ENCODE measurements at places on chromosomes 11 and 22.
A peak's percentile ranks its signal among the peaks of the same experiment; 100 is the strongest.

DNA sequence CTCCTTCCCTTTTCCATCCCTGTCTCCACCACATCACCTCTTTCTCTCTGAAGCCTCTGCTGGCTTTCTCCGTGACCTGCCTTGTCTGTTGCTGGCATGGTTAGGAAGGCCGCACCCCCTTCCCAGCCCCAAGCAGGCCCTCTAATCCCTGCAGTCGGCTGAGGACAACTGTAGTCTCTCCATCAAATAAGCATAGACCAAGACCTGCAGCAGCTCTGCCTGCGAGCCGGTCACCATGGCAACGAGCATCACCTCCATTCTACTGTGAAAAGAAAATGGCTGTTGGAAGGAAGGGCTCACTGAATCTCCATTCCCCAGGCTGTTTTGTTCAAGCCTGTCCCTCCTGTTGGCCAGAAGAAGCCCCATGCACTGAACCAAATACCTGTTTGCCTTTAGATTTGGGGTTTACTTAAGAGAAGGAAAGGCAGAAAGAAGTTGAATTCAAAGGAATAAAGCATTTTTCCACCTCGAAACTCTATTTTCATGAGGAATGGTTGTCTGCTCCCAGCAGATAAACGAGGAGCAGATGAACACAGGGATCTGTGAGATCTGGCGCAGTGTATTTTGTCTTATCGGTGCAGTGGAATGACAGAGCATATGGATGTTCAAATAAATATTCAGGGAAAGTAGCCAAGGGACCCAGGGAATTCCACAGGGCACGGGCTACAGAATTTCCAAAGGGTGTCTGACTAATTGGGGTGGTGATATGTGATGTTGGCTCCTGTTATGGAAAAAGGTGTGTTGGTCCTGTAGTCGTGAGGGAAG is 113.1 kb upstream of the TTC12 start:
- no peak for DNase-seq

DNA sequence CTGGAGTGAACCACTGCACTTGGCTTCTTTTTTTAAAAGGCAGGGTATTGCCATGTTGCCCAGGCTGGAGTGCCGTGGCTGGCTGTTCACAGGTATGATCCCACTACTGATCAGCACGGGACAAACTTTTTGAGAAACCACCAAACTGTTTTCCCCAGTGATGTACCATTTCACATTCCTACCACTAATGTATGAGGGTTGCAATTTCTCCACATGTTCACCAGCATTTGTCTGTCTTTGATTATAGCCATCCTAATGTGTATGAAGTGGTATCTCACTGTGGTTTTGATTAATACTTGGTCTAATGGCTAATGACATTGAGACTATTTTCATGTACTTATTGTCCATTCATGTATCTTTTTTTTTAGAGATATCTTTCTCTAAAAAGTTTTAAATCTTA is 41.5 kb upstream of the EP300 start:
- DNase-seq: no peak

DNA sequence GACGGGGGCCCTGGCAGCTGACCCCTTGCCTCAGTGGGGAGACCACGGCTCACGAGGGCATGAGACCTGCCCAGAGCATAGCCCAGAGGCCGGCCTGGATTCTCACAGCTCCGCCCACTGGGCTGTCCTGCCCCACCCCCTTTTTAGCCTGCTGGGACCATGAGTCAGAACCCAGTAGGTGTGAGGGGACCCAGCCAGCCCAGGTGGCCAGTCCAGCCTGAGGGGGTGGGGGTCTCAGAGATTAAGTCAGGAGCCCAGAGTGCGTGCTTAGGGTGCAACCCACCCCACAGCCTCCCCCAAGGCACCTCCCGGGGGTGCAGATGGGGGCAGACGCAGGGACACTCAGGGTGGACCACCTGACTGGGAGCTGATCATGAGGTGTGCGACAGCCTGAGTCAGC is 40.1 kb upstream of the PPARA start:
- peak; percentile 32 for DNase-seq

DNA sequence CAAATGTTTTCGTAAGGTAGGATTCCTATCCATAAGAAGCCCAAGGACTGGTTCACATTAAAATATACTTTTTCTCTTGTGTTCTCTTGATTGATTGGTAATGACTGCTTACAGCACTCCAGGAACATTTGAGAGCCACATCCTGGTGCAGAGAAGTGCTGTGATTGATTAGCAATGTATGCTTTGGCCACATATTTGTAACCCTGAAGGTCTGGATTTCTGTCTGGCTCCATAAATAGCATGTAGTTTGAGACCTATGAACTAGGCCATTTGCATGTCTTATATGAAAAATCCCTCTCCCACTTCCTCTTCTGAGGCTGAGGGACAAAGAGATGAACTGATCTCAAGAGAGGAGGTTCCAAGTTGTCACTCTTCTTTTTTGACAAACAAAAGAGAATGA is 49.3 kb upstream of the CD44 start:
- DNase-seq: no peak

DNA sequence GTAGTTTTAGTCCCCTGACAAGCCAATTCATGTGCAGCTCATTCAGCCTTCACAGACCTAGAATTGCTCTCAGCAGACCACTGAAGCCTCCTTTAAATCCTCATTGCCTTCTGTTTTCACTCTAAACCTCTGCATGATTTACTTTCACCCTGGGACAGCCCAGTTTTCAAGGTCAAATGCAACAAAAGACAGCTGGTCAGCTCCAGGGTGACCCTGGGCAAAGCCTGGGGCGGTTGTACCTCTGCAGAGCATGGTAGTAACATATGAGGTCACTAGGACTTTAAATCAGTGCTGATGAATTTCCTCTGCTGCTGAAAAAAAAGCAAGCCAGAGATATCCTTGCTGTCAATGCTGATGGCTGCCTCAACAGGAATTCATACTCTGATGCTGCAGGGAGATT is 62.2 kb downstream of the SERGEF start:
- no peak for DNase-seq

DNA sequence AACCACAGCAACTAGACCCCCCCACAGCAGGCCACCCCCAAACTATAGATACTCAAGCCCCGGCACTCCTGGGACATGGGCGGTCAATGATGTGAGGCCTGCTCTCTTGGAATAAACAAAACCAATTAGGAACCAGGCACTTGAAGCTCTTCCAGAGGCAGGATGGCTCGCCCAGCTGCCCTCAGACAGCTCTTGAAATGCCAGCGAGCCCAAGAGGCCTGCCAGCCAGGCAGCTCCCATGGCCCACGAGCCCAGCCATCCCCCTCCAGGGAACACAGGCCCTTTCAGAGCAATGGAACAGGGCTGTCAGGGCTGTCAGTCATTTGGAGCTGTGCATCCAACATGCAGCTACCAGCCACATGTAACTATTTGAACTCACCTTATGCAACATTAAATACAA is 34.0 kb upstream of the TFIP11 start:
- no peak for DNase-seq

DNA sequence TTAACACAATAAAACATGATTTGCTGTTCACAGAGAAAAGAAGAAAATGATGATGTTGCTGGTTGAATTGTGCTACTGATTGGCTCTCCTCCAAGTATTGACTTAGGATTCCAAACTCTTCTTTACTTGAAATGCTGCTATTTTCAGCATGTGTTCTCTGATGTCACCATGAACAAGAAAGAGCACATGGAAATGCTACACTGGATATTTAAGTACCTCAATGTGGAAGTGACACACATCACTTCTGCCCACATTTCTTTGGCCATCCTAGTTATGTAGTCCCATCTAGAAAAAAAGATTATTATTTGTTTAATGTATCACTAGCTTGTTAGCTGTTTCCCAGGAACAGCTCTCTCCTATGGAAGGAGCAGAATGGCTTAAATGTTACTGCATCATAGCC is 27.2 kb downstream of the OR52B2 start:
- no peak for DNase-seq

GRCh38 chr22:30158277-30158676 is 78.0 kb downstream of the HORMAD2 start:
- DNase-seq: no peak

GRCh38 chr11:132111838-132112237 is 741.4 kb downstream of the NTM start:
- no peak for DNase-seq

GRCh38 chr11:20609727-20610707 is 10.6 kb downstream of the SLC6A5 start:
- DNase-seq: peak; percentile 88

DNA sequence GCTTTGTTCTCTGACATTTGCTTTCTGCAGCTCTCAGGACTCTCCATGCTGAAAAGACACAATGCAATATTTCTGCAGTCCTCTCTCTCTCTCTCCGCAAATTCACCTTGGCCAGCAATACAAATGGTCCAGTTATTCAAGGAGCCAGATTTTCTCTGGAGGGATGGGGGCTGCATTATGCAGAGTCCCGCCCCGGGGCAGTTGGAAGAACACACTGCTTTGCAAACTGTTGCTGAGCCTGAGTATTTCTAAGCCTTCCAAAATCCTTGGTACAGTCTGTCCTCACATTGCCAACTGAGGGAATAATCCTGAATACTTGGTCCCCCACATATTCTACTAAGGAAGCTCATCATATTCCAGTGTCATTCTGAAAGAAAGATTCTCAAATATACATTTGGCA is 94.3 kb upstream of the ZC3H12C start:
- DNase-seq: no peak

DNA sequence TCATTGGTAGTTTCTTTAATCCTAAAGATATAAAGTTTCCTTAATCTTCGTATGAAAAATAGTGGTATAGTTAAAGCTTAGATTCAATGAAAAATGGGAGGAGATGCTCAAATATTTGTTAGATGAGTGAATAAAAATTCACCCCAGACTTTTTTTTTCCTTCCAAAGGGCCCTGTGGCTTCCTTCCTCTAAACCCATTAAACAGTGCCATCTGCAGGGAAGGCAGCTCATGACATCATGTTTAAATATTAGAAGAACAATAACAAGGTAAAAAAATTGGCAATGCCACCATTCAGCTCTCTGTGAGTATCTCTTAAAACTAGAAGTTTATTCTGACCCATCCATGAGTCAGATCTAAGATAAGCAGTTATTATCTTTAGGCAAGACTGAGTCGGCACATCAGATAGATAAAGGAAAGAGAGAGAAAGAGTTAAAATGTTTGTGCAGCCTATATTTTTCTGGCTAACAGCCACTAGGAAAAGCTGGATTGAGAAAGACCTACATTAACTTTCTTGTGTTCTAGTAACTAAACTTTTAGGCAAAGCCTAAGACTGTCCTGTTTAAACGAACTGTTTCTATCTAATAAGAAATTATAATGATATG is 19.1 kb upstream of the OOSP1 start:
- DNase-seq: peak; percentile 58

DNA sequence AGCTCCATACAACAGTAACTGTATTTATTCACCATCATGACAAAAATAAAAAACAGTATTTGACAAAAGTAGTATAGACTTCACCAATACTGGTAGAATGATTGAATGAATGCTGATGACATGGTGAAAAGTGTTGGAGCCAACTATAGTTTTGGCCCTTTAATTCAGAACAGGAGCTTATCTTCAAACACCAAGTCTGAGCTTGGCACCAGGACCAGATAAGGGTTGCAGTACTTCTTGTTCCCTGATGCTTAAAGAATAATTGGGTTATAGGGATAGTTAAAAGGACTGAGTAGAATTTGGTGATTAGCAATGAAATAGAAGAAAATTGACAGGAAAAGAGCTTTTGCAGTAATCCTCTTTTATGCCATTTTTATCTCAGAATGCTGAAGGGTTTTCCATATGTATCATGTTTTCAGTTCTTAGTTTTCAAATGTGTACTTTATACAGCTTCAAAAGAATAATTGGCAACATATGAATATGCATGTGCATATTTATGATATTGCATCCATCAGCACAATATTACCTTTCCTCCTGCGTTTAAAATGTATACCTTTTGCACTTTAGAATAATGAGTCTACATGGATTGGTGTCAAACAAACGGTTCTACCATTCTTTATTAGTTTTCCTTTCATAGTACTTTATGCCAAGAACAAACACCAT is 214.2 kb upstream of the ARHGAP42 start:
- peak; percentile 35 for DNase-seq

DNA sequence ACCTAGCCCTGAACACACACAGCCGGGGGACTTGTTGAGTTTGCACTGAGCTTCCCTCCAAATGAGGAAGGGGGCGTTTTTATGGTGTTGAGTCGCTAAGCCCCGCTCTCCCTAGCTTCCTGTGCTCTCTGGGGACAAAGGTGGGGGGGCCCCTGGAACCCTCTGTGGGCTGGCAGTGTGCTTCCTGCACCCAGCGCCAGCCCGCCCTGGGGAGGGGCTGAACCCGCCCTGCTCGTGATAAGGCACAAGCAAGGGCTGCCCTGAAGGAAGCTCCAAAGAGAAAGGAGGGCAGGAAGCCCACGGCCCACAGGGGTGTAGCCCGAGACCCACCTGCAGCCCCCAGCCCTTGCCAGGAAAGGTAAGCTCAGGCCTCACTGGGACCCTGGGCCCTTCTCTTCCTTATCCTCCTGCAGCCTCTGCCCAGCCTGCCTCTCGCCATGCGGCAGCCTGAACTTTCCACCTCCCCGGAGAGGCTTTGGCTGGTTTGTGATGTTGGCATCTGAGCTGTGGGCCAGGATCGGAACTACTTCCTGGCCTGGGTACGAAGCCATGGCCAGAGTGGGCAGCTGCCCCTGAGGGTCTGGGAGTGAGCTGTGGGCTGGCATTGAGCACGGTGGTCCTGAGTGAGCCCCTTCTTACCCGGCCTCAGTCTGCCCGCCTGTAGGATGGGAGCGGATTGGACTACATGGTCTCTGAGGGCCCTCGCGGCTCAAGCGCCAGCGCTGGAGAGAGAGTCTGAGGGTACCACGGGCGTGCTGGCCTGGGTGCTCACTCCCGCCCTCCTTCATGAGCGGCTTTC is at the start of gene FERMT3:
Gene FERMT3, plus strand, starts transcription at position 265 of the 799 bp plus-strand sequence. CDS start 644 bp downstream, outside the sequence.
- DNase-seq: peak; percentile 87

GRCh38 chr11:74941492-74941891 is 7.4 kb downstream of the XRRA1 start:
- DNase-seq: no peak

DNA sequence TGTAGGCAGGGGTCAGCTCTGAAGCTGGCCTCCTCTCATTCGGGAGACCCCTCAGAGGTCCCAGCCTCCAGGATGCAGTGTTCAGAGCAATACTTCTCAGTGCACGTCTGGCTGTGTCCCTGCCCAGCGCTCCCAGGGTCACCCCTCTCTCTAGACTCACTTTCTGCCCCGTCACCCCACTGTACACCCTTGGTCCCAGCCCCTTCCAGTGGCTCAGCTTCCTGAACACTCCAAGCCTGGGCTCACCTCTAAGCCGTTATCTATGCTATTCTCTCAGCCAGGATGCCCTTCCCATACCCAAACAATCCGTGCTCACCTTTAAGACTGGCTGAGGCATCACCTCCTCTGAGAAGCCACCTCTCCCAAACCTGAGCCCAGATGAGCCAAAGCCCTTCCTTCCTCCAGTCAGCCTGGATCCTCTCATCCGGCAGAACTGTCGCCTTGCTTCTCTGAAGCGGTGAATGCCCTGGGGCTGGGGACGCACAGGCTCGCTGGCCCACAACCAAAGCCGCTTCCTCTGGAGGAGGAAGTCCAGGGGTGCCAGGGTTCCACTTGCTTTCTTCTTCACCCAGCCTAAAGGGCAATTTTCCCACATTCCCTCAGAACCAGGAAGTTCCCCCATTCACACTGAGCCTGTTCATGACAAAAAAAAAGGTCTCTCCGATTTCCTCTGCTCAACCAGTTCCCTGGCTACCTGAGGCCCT is 13.7 kb upstream of the CDKN1C start:
- no peak for DNase-seq

- DNase-seq: no peak
These were observed 5.5 kb upstream of the SPON1 start for GRCh38 chr11:13956988-13957387.
